ENCODE measurements at places on chromosomes 16 and 17.

- no peak for DNase-seq
These were observed 996 bp downstream of the MLKL start for GRCh38 chr16:74699666-74700065.

DNA sequence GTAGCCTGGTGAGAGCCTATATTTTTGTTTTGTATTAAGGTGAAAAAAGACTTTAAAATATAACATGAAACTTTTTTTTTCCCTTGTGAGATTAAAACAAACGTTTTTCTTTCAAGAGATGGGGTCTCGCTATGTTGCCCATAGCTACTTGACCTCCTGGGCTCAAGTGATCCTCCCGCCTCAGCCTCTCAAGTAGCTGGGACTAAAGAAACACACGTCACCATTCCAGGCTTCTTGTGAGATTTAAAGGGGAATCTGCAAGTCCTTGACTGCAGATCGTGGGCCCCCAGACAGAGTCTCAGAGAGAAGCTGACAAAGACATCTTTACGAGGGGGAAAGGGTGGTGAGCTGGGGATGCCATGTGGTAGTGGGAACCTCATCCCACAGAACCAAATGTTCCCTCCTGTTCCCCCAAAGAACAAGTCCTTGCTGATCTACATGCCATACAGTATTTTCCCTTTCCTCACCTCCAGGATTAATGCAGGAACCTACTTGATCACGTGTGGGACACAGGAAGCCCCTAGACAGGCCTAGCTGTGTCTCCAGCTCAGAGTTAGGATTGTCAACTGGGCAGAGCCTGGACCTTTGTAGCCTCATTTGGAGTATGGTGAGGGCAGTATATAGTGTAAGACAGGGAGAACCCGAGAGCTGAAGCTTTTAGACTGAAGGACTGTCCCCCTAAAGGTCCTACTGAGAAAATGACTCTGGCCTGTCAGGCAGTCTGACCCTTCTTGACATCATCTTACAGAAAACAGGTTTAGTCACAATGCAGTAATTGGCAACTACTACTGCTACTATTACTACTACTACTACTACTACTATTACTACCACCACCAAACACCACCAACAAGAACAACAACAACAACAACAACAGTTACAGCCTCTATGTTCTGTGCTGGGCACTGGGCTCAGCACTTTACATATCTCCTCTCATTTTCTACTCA, 4.1 kb downstream of the MAP3K14 start:
- no peak for DNase-seq

GRCh38 chr17:43018008-43018853, 4.0 kb downstream of the VAT1 start:
- DNase-seq: no peak

DNA sequence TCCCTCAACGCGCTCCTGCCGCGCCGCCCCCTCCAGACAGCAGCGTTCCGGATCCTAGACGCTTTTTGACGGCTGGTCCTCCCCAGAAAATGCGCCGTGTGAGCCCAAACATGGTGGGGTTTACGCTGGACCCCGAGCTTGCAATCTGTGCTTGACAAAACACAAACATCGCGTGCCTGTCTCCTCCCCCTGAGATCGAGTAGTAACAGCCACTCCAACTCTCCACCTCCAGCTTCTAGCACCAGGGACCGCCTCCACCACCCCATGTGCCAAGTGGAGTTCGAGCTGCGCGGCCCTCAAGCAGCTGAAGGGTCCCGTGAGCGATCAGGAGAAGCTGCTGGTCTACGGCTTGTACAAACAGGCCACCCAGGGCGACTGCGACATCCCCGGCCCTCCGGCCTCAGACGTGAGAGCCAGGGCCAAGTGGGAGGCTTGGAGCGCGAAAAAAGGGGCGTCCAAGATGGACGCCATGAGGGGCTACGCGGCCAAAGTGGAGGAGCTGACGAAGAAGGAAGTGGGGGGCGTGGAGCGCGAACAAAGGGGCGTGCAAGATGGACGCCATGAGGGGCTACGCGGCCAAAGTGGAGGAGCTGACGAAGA, 656 bp upstream of the GEMIN4 start:
- DNase-seq: no peak

- no peak for DNase-seq
These were observed 107.9 kb downstream of the AATF start for GRCh38 chr17:37056622-37057021.

GRCh38 chr17:10144982-10145381, 53.4 kb downstream of the GAS7 start:
- no peak for DNase-seq

GRCh38 chr16:79805621-79806020, 205.1 kb upstream of the MAF start:
- DNase-seq: peak; percentile 66

GRCh38 chr16:558298-559020, 1.7 kb upstream of the PRR35 start:
- DNase-seq: no peak

GRCh38 chr17:8556074-8556473, 74.5 kb downstream of the MYH10 start:
- no peak for DNase-seq

DNA sequence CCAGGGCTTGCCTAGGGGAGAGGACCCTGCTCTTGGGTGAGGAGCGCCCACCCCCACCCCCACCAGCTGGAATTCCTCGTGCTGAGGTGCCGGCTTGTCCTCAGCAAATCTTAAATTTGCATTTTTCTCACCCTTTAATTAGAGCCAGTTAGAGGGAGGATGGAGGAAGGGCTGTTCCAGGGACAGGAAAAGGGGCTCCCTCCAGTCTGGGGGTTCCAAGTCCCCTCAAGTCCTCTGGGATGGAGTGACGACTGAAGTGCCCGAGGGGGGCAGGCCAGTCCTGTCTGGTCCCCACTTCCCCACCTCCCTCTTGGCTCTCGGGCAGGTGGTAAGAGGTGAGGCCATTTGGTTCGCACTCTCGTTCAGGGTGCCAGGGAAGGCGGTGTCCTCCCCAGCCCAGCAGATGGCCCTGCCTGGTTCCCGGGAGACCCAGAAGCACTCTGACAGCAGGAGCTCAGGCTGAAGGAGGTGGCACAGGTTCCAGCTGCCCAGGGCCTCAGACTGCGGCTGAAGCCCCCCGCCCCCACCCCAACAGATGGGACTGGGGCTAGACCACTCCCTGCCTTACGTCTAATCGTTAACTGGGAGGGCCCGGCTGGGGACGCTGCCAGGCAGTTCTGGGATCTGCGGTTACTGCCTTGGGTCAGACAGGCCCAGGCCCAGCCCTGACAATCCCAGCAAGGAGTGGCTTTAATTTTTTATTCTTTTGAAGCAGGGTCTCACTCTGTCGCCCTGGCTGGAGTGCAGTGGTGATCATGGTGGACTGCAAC, 2.2 kb downstream of the RAB26 start:
- peak; percentile 77 for DNase-seq

- no peak for DNase-seq
These were observed 23.9 kb downstream of the PITPNM3 start for GRCh38 chr17:6532441-6532885.

DNA sequence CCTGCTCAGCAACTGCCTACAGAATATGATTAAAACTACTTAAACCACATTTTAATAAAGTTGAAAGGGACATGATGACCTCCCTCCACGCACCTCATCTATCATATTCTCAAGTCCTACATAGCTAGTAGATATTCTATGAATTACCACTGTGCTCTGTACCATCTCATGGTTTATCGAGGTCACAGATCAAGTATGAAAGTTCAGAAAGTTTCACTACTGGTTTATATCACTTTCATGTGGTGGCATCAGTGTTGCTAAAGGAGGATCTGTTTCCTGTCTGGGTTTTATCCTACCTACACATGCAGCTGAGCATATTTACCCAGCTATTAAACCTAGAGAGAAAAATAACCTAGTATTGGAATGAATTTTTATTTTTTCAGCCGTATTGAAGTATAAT, 214.9 kb upstream of the MON1B start:
- DNase-seq: no peak

All from NT2/D1 (cell line).